Tibial artery (tissue), 4 donors: ENCODE measurements at places on chromosomes 13 and 19.
A peak's percentile ranks its signal among the peaks of the same experiment; 100 is the strongest.

- no peak for DNase-seq
Measured at GRCh38 chr13:113508521-113509254, 18.2 kb upstream of the DCUN1D2 start.

- DNase-seq: no peak
Measured at GRCh38 chr13:26855071-26855470, 94.5 kb upstream of the GPR12 start.

DNA sequence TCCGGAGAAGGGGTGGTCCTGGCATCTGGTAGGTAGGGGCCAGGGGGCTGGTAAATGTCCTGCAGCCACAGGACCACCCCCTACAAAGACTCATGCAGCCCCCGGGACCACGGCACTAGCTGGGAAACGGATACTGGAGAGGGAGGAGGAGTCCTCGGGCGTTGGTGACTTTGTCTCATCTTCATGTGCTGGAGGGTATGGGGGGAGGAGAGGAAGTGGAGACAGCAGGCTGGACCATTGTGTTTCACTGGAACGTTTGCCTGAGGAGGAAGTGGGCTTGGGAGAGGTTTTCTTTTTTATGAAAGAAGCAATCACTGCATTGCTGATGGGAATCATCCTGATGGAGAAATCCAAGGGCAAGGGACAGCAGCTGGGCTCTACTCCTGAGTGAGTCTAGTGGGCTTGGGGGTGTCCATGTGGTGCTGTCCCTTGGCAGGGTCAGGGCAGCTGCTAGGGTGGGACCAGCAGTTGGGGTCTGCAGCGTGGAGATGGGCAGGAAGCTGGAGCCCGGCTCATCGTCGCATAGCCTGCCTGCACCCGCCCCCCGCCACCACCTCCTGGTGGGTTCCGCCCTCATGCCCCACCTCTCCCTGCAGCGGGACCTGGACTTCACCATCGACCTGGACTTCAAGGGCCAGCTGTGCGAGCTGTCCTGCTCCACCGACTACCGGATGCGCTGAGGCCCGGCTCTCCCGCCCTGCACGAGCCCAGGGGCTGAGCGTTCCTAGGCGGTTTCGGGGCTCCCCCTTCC lies 1.7 kb upstream of the ADM5 start:
- DNase-seq: no peak

DNA sequence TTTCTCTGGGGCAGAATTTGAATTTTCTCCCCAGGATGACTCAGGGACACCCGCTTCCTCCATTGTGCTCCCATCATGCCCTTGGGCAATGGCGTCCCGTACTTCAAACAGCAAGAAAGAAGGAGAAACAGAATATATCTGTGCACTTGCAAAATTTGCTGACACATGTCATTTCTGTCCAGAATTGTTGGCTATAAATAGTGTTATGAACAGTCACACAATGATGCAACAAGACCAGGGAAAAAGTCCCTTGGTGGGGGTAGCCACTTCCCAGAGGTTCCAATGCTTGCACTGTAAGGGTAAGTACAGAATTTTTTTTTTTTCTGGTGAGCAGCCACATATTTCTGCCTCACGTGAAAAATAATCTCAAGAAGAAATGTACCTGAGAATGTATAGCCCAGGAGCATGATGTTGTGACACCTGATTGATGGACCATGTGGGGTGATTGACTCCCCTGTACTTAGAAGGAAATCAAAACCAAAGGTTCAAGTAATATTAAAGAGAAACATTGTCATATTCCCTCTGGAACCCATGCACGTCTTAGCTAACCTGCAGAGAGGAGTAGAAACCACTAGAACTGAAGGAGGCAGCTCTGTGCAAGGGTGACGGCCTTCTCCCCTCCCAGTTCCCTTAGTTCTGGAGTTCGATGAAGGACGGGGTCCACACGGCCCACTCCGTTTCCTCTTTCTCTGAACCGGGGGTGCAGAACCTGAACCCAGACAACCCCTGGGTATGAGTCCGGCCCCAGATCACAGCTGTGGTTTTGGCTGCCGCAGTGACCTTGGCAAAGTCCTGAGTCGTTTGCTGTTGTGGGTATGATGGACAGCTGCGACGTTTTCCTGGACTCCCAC lies 9.3 kb upstream of the LAIR1 start:
- no peak for DNase-seq

GRCh38 chr19:4373601-4374497 lies 26.5 kb downstream of the SH3GL1 start:
- DNase-seq: peak; percentile 91

GRCh38 chr19:10918359-10918758 lies 10.1 kb downstream of the YIPF2 start:
- DNase-seq: no peak

- DNase-seq: no peak
Measured at GRCh38 chr13:41610404-41610803, 153.1 kb downstream of the RGCC start.

GRCh38 chr13:110376120-110376519 lies 69.0 kb downstream of the COL4A2 start:
- no peak for DNase-seq

GRCh38 chr13:41960211-41960636 lies 685 bp downstream of the VWA8 start:
- no peak for DNase-seq

DNA sequence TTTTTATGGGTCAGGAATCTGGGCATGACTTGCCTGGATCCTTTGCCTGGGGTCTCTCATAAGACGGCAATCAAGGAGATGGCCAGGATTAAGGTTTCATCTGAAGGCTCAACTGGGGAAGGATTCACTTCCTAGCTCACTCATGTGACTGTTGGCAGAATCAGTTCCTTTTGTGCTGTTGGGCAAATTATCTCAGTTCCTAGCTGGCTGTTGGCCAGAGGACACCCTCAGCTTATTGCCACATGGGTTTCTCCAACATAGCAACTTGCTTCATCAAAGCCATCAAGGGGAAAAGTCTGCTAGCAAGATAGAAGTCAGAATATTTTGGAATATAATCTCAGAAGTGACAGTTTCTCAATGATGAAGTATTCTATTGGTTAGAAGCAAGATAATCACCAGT lies 12.2 kb upstream of the EVI5L start:
- DNase-seq: no peak

DNA sequence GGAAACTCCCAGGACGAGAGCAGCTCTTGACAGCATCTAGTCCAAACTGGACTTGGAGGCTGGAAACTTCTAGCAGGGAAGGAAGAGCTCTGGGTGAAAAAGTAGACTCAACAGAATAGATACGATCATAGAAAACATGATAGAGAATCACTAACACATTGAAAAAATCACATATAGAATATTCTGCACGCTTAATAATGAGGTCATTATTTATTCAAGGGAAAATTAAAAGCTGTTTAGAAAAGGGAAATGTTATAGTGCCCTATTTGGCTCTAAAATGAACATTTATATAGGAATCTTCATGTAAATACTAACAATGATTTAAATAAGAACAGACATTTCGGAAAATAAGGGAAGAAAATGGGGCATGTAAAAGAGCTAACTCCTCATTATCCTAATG lies 15.1 kb downstream of the KL start:
- no peak for DNase-seq

- DNase-seq: peak; percentile 65
Measured at GRCh38 chr19:15417699-15418098, 1.1 kb downstream of the AKAP8L start.

- DNase-seq: no peak
Measured at GRCh38 chr13:73828811-73829210, 305.4 kb downstream of the KLF12 start.

DNA sequence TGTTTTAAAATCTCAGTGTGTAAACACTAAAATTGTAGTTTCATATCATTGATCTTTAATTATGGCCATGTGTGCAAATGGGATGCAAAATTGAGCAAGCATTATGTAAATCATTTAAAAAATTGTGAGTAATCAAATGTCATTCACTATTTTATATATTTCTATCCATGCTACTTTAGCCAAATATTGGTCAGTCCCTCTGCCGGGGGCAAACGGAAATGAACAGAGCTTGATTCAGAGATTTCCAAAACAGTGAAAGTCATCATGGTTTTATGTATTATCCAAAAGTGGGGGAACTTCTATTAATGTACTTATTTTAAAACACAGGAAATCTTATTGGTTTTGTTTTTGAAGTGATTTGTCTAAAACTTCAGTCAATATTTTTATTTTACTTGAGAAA lies 219.1 kb downstream of the IRS2 start:
- no peak for DNase-seq

- DNase-seq: no peak
Measured at GRCh38 chr13:40994581-40995230, 24.4 kb downstream of the ELF1 start.

- no peak for DNase-seq
Measured at GRCh38 chr19:48487948-48488347, 18.8 kb downstream of the CYTH2 start.

GRCh38 chr13:45907503-45907902 lies 56.0 kb upstream of the SIAH3 start:
- DNase-seq: no peak

GRCh38 chr19:14381689-14382474 lies 638 bp downstream of the ADGRE5 start:
- peak; percentile 62 for DNase-seq

DNA sequence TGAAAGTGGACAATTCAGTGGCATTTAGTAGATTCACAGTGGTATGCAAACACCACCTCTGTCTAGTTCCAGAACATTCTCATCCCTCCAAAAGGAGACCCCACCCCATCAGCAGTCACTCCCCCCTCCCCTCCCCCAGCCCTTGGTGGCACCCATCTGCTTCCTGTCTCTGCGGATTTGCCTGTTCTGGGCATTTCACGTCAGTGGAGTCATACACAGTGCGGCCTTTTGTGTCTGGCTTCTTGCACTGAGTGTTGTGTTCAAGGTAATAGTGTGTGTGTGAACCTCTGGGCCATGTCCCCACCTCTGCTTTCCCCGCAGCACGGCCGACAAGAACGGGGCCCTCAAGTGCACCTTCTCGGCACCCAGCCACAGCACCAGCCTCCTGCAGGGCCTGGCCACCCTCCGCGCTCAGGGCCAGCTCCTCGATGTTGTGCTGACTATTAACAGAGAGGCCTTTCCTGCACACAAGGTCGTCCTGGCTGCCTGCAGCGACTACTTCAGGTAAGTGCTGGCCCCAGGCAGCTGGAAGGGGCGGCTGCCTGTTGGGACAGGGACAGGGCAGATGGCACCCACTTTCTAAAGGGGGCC lies 19.4 kb upstream of the CRTC1 start:
- no peak for DNase-seq

GRCh38 chr13:50747737-50748350 lies 95.6 kb downstream of the DLEU7 start:
- DNase-seq: no peak

DNA sequence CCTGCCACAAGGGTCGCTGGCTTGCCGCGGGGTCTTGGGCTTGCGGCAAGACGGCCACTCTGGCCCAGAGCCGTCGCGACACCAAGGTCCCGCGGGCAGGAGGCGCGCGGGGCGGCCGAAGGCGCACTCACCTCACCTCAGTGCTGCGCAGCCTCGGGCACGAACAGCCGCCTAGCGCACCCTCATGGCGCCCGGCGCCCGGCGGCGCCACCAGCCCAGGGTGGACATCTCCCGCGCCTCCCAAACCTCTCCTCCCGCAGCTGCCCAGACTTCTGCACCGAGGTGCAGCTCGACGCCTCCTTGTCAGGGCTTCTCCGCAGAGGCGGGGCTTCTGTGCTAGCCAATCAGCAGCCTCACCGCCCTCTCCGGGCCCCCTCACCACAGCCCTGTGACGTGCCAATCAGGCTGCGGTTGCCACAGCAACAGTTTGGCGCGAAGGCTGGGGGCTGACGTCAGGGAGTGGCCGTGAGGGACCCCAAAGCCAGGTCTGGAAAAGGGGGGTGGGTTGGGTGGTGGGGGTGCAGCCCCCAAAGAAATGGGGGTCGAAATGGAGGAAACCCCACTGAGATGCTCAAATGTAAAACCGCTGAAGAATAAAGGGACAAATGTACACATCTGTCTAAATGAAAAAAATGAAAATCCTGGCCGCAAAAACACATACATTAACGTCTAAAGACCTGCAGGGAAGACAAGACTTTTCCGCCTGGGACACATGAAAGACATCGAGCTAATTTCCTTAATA lies at the start of the genes PEG3 and ZIM2:
PEG3 (minus strand) TSS at position 276 of the 742 bp plus-strand sequence. CDS start 16,071 bp downstream, outside the sequence.
ZIM2 (minus strand) TSS at position 276 of the 742 bp plus-strand sequence. CDS start 16,449 bp downstream, outside the sequence.
- DNase-seq: peak; percentile 38

- no peak for DNase-seq
Measured at GRCh38 chr13:24982333-24982999, 113.5 kb upstream of the PABPC3 start.

DNA sequence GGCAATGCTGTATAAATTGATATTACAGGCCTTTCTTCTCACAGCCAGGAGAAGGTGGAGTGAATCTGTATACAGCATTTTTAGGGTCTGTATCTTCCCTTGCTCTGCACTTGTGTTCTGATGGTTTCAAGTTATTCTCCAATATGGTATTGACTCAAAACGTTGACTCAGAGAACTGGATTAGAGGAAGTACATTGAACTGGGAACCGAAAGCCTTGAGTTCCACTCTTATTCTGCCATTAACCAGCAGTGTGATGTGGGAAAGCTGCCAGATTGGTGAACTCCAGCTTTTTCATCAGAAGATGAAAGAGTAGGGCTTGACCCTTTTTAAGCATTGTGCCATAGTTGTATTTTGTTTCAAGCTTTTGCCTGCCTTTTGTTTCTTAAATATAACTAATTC lies 167.7 kb downstream of the SPRY2 start:
- DNase-seq: peak; percentile 61

DNA sequence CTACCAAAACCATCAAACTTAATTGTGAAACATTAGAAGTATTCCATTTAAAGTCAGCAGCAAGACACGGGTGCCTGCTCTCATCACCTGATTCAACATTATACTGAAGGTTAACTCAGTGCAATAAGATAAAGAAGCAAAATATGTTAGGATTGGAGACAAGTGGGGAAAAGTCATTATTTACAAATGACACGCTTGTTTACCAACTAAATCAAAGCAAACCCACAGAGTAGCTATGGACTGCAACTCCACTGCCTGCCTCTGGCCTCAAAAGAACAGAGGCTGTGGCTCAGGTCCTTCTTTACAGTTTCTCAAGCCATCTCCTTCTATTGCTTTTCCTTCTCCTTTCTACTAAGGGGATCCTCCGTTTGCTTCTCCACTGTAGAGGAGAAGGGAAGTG lies 21.0 kb upstream of the ATP12A start:
- DNase-seq: no peak
